ENCODE measurements at places on chromosomes 1 and 21. TPM values are rescaled to one million over a fixed set of nuclear protein-coding genes. Genes with fewer than 3 reads are reported as not detected.

- DNase-seq = no peak
These were observed 12.9 kb downstream of the PTAFR start for GRCh38 chr1:28163496-28164161.

PLA2G4A gene
- 1.1 TPM for total RNA-seq

C1orf87 gene
- total RNA-seq = not detected

CLDN8 gene
- total RNA-seq = not detected

- no peak for DNase-seq
These were observed at the start of gene S100A14 for GRCh38 chr1:153616144-153616916. S100A14 (minus strand) TSS chr1:153616325; CDS start chr1:153615858, 467 bp downstream.

- DNase-seq = no peak
These were observed 24.3 kb upstream of the ATF3 start for GRCh38 chr1:212584092-212584886.

DNA sequence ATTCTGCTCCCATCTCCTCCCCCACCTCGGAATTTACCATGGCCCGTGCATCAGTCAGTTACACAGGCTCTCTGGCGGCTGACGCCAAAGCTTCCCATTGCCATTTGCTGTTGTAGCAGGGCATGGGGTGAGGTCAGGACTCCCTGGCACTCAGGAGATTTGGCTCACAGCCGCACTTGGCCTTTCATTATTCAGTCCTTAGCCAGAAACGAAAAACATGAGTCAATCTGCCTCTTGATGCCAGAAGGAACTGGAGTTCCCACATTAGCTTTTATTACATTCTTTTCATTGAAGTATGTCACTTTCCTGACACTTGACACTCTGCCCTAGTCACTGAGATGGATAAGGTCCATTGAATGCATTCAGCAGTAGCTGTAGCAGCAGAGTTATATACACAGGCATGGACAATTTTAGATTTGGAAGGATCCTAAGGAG lies 260.6 kb downstream of the CACNA1E start:
- DNase-seq = no peak

DNA sequence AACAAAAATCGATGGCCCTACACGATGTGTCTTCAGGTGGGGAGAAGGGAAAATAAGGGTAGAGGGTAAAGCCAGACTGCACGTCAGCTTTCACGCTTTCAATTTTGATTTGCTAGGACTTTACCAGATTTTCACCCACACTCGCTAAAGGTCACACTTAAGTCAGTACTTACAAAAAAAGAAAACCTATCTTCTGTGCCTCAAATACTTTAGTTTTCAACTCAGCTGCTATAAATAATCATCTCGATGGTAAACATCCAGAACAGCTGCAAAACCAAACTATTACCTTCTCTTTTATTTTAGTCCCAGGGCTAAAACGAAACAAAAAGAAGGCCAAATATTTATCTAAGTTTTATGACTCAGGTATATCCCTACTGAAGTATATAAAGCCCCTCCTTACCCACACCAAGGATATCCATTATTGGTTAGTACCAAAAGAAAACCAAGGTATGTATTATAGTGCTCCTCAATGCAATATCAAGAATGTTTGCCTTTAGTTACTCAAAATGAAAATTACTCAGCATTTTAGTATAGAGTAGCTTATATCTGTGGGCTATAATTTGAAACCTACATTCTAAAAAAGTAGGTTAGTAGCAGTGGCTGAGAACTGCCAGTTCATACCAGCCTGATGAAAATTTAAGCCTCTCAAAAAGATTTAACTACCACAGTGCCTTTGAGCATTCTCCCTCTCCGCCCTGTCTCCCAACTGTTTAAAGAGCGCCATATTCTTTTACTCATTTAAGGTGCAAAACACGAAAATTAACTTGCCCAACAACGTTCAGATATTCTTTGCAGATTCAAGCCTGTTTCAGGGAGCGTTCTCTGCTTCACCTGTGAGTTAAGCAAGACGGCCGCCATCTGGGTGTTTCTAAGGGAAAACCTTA lies 1.5 kb downstream of the CSDE1 start:
- no peak for DNase-seq

- DNase-seq = no peak
These were observed 14.9 kb upstream of the CTSS start for GRCh38 chr1:150780510-150780909.

DNA sequence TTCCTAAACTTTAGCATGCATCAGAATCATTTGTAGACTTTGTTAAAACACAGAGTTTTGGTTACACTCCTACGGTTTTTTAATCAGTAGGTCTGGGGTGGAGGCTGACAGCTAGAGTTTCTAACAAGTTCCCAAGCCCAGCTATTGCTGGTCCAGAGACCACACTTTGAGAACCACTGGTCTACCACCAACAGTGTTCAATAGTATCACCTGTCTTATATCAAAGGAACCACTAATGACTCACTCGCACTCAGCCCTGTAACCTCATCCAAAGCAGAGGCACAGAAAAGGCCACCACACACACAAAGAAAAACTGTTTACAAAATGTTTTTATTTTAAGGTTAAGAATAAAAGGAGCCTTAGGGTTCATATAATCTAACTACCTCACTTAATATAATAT lies 68.7 kb downstream of the HIVEP3 start:
- DNase-seq = peak; percentile 47

DNA sequence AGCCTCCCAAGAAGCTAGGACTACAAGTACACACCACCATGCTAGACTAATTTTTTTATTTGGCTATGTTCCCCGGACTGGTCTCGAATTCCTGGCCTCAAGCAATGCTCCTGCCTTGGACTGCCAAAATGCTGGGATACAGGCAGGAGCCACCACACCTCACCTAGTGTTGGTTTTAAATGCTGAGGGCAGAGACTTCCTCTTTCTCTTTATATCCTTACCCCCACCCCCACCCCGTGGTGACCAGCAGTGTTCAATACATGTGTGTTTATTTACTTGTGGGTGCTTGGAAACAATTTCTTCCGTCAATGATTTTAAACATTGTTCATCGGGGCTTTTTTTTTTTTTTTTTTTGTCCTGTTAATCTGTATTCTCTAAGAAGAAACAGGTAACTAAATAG lies 158.9 kb downstream of the ZBTB18 start:
- no peak for DNase-seq

DNA sequence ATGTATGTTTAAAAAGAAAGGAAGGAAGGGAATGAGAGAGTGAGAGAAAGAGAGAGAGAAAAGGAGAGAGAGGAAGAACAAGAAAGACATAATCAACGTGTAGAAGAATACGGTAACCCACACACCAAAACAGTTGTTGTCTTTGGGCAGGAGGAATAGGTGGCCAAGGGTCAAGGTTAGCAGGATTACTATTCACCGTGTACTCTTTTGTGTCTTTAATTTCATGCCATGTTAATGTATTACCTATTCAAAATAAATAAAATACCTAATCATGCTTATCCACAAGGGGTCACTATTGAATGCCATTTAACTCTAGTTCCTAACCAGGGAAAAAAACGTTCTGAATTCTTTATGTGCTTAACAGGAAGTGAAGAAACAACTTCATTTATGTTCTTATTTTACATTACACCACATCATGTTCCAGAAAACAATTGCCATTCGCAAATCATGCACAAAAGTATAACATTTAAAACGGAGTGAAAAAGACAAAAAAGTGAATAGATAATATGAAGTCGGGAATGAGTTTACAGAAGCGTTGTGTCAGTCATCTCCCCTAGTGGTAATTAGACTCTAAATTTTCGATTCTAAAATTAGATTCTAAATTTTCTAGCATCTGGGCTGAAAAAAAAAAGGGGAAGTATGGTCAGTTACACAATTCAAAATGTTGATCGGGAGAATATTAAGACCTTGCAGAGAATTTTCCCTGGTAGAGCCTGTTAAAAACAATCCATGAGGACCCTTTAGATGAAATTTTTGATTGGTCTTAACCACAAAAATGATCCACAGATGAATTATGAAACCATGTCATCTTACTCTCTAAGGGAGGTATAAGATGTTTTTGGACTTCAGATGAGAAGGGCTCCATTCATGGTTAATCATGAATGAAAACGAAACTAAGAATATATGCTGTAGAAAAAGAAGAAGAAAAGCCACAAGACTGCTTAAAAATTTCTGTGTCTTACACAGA lies 700 bp upstream of the KMO start:
- DNase-seq = no peak

- DNase-seq = no peak
These were observed 221.3 kb upstream of the KCTD3 start for GRCh38 chr1:215345766-215346165.

GRCh38 chr1:56289260-56289659 lies 290.1 kb downstream of the PLPP3 start:
- DNase-seq = no peak

GRCh38 chr1:160070243-160071163 lies 543 bp upstream of the KCNJ10 start:
- DNase-seq = peak; percentile 67

GRCh38 chr1:161071886-161072371 lies 2.2 kb upstream of the ARHGAP30 start:
- peak; percentile 64 for DNase-seq

EVA1C gene
- total RNA-seq = 9.6 TPM

- DNase-seq = peak; percentile 9
These were observed 21.3 kb upstream of the MAGI3 start for GRCh38 chr1:113369040-113369439.

MYOC gene
- total RNA-seq = not detected

DNA sequence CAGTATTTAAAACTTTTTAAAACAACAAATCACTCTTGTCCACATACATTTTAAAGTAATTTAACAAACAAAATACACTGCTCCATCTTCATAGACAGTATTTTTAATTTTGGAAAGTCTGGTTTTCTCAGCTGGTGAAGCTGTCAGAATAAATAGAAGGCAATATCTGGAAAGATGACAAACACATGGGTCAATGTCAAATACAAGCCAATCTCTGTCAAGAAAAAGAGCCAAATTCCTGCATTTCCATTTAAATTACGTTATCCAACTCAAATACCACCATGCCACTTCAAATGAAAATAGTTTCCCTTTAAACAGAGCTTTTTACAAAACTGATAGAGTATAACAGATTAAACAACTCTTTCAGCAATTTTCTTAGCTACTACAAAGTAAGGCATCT lies 176.5 kb downstream of the RERE start:
- no peak for DNase-seq

ZNF362 gene
- total RNA-seq = 12.9 TPM

PDZK1 gene
- not detected for total RNA-seq

DNA sequence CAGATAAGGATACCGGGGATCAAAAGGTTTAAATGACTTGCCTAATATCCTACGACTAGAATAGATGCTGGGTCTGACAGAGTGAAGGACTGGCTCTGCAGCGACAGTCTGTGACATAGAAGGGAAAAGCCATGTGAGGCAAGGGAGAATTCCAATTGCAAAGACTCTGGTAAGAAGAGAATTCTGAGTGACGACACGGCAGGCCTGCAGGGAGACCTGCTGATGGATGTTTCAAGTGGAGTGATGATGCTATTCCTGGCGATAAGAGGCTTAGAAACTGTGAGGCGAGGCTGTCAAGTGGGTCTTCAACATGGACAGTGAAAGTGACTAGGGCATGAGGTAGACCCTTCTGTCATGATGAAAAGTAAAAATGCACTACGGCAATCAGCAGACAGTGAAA lies 176.6 kb upstream of the PBX1 start:
- DNase-seq = no peak

DNA sequence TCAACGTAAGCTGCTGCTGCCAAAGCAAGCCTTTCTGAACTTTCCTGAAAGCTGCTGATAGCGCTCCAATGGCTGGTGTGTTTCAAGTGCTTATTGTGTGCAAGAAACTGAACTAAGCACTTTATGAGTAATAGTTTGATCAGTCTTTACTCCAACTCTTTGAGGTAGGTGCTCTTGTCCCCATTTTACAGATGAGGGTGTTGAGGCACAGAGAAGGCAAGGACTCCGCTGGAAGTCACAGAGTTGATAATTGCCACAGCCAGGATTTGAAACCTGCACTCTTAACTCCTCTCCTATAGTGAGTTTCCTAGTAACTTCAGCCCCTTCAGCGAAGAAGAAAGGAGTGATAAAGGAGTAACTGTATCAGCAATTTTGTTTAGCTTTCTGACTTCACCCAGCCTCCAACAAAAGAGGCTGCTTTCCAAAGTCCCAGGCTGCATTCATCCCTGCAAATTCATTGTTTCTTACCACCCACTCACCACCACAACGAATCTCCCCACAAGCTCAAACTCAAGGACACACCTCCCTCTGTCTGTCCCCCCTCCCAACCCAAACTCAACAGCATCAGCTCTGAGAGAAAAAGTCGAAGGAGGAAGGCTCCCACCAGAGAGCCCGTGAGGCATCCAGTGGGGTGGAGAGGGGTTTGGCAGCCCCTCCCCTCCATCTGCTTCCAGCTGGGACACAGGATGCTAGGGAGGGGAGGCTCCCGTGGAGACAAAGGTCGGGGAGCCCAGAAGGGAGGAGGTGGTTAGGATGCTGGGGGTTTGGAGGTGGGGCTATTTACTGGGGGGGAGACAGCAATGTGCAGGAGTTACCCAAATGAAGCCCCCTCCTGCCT lies 139.6 kb downstream of the NAV1 start:
- no peak for DNase-seq

ABCA4 gene
- not detected for total RNA-seq

- peak; percentile 58 for DNase-seq
These were observed 888 bp downstream of the HES5 start for GRCh38 chr1:2528966-2529783.

GRCh38 chr1:110675060-110675791 lies 486 bp upstream of the KCNA3 start:
- peak; percentile 14 for DNase-seq

SASS6 gene
- 12.0 TPM for total RNA-seq

CASQ1 gene
- total RNA-seq = not detected

GRCh38 chr1:19644395-19644680 lies 227 bp downstream of the NBL1 start:
- no peak for DNase-seq

GRCh38 chr1:119372503-119373086 lies 4.0 kb downstream of the HAO2 start:
- no peak for DNase-seq

APP gene
- total RNA-seq = 47.1 TPM

- no peak for DNase-seq
These were observed 36.0 kb downstream of the ATP1A1 start for GRCh38 chr1:116408803-116409720.

- DNase-seq = no peak
These were observed 43.2 kb downstream of the OLIG1 start for GRCh38 chr21:33113131-33113530.

- DNase-seq = no peak
These were observed 1183.7 kb upstream of the PRMT6 start for GRCh38 chr1:105872817-105873216.

DNA sequence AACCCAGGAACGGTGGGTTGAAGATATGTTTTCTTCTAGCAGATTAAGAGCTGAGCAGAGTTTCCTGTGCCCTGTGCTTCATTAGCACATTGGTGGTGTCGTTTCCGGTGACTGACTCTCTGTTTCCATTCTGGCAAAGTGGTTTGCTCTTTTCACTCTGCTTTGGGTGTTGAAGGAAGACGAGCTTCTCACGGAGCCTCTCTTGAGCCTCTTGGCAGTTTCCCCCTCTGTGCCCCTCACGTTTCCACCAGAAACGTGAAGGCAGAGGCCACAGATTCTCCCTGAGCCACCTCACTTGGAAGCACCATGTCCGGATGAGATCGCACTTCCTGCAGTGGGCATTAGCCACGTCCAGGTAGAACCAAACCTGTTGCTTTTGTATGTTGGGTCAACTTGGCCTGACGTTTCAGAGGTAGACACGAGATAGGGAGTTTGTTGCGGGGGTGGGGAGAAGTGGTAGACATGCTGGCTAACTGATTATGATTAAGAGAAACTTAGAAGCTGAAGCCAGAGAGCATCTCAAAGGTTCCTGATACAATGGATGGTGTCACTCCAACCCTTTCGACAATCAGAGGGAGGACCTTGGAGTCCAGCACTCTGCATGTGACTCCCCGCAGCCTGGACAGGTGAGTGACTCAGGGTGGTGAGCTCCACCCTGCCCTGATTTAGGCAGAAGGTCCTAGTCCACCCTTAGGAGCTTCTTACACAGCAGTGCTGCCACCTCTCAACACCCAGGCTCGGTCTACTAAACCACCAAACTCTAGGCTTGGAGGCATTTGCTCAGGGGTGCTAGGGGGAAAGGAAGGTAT lies at the start of gene LAX1:
LAX1 (plus strand) TSS at position 155 of the 809 bp plus-strand sequence; CDS start at position 538, 383 bp downstream.
- DNase-seq = peak; percentile 90

All from activated CD4-positive, alpha-beta memory T cell treated with anti-CD3 and anti-CD28 coated beads for 36 hours (primary cell).